ENCODE measurements at places on chromosomes 1 and 21. TPM values are rescaled to one million over a fixed set of nuclear protein-coding genes. Genes with fewer than 3 reads are reported as not detected.

Gene AGO3
- total RNA-seq = 10.1 TPM

Gene PRAMEF11
- not detected for total RNA-seq

Gene RNU1-1
- total RNA-seq = 3,030 TPM

Gene C8B
- not detected for total RNA-seq

Gene NPL
- 3.2 TPM for total RNA-seq

Gene IL10RB
- total RNA-seq = 67.7 TPM

Gene CRP
- not detected for total RNA-seq
